ENCODE measurements at places on chromosomes 7 and 10. TPM values are rescaled to one million over a fixed set of nuclear protein-coding genes. Genes with fewer than 3 reads are reported as not detected.

IFIT1B gene
- total RNA-seq, result not detected

SORCS1 gene
- 1.7 TPM for total RNA-seq

ASB4 gene
- total RNA-seq, result not detected

DNA sequence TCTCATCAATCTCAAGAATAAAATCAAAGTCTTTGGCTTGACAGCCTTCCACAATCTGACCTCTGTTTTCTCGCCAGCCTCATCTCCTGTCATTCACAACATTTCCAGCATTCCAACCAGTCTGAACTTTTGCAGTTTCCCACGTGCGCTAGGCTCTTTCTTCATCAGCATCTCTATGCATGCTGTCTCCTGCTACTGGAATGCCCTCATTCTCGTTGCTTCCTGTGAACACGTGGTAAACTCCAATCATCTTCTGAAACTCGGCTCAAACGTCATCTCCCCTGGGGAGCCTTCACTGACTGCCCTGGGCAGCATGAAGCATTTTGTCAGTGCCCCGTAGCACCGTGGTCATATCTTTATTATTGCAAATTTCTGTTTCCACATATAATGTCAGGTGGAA is 12.2 kb upstream of the RSBN1L start:
- DNase-seq, result peak; percentile 79

- no peak for DNase-seq
Observed at GRCh38 chr7:22670422-22670815, 56.6 kb upstream of the IL6 start.

- no peak for DNase-seq
Observed at GRCh38 chr7:112995059-112995824, 91.4 kb downstream of the GPR85 start.

DNA sequence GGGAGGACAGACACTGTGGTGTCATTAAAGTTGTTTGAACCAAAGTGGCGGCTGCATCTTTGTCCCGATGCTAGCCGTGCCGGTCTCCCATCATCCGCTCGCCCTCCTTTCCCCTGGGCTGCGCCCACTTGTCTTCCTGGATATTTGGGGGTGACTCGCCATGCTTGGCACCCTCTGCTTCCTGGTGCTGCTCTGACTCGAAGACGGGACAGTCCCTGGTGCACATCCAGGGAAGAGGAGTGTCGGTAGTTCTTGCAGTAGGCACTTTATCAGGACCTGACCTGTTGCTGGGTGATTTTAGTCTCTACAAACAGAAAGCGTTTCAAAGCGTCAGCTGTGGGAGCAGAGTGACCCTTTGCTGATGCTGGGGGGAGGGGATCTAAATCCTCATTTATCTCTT is 68.3 kb upstream of the DNAJB6 start:
- no peak for DNase-seq

DNA sequence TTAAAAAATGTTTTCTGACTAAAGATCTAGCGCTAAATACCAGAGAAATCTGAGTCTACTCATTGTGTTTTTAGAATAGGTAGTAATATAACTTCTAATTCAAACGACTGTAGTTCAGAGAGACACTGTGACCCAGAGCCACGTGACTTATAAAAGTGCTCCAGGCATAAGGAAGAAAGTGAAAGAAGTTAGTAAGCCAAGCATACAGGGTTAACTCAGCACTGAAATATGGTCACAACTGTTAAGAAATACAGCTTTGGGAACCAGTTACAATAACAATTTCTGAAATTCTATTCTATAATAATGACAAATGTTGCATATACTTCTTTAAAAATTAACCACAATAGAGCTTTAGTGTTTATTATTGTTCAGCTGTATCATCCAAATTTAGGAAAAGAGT is 119.1 kb downstream of the TFEC start:
- DNase-seq, result no peak

DNA sequence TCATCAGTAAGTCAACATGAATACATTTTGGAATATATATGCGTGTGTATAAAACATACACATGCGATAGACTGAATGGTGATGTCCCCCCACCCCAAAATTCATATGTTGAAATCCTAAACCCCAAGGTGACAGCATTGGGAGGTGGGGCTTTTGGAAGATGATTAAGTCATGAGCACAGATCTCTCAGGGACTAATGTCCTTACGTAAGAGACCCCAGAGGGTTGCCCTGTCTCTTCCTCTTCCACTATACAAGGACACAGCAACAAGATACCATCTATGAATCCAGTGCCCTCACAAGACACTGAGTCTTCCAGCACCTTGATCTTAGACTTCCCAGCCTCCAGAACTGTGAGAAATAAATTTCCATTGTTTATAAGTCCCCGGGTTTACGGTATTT is 22.5 kb downstream of the DRGX start:
- DNase-seq, result no peak

Measured in H9 (cell line).